ENCODE measurements at places on chromosomes 1 and 21.

DNA sequence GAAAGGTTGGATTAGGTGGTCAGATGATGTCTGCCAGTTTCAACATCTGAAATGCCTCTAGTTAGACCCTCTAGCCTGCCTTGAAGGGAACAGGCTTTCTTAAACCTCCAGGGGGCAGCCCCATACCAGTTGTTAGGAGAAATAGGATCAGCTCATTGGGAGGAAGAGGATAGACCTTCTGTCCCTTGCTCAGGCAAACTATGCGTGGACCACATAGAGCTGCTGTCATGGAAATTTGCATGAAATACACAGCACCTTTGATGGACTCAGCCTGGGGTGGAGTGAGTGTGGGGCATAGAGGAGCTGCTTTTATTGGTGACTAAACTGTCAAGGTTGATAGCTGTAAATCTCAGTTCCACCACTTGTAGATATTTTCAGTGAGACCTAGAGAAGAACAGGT lies 38.4 kb upstream of the SPAG17 start:
- no peak for DNase-seq

DNA sequence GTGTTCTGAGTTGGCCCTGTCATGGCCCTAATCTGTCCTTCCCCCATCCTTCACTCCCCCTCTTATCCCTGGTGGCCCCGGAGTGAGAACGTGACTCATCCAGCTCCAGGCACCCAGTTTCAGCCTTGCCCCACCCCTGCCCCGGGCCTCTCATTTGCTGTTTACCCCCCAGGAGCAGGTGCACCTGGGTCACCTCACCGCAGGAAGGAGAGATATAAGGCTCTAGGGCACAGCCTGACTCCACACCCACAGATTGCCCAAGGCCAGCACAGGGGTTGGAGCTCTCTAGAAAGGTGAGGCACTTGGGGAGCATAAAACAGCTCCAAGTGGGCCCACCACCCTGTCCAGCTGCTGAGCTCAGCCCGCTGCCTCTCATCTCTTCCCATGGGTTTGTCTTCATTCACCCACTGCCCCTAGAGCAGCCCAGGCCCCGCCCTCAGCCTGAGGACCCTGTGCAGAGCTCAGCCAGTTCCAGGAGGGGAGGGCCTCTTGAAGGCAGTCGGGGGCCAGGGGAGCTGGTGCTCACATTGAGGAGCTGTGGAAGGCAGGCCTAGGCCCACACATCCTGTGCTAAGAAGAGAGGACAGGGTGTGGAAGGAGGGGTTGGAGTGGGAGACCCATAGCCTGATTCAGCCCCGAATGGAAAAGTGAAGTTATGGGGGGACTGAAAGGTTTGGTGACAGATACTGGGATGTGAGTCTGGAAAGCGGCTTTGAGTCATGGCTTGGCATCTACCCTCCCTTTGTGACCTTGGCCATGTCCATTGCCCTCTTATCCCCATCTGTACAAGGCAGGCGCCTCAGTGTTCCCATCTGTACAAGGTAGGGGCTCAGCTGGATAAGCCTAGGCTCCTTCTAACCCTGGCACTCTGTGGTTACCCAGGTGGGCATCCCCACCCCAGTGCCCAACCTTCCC lies 16.1 kb upstream of the GPR37L1 start:
- DNase-seq, result no peak

- DNase-seq, result no peak
Measured at GRCh38 chr1:203126151-203126865, 1.2 kb upstream of the ADORA1 start.

GRCh38 chr1:152870831-152871730 lies 7.0 kb upstream of the SMCP start:
- no peak for DNase-seq

DNA sequence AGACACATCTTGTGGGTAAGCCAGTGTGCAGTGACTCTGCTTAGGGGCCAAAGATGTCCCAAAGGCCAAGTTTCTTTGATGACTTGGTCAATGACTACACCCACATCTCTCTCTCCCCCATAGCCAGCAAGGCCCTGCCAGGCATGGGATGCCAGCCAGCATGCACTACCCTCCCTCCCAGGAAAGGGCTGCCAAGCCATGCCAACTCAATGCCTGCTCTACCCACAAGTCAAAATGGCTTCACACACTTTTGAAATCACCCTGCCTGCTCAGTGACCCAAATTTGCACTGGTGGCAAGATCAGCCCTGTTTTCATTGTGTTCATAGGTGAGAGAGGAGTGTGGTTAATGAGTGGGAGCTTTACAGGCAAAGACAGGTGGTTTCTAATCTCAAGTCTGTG lies 112.5 kb downstream of the MATN1 start:
- DNase-seq, result no peak

DNA sequence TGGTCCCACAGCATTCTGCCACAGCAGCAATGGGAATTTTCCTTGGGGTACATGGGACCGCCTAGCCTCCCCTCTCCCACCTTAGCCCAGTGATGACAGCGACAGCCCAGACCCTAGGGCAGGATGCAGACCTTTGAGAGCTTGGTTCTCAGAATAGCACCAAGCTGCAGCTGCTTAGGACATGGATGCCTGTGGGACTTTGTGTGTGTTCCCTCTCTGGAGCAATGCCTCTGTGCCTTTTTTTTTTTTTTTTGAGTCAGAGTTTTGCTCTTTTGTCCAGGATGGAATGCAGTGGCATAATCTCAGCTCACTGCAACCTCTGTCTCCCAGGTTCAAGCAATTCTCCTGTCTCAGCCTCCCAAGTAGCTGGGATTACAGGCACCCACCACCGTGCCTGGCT lies 44.2 kb upstream of the AK4 start:
- no peak for DNase-seq

- no peak for DNase-seq
Measured at GRCh38 chr1:47699492-47700235, 261.8 kb downstream of the FOXD2 start.

- DNase-seq, result no peak
Measured at GRCh38 chr1:18253093-18253492, 145.5 kb downstream of the IGSF21 start.
